ENCODE measurements at places on chromosomes 4 and X.
A peak's percentile ranks its signal among the peaks of the same experiment; 100 is the strongest.

GRCh38 chr4:94831607-94832006 is 73.9 kb downstream of the BMPR1B start:
- DNase-seq = no peak

GRCh38 chr4:149173241-149174013 is 642.2 kb downstream of the IQCM start:
- DNase-seq = no peak

DNA sequence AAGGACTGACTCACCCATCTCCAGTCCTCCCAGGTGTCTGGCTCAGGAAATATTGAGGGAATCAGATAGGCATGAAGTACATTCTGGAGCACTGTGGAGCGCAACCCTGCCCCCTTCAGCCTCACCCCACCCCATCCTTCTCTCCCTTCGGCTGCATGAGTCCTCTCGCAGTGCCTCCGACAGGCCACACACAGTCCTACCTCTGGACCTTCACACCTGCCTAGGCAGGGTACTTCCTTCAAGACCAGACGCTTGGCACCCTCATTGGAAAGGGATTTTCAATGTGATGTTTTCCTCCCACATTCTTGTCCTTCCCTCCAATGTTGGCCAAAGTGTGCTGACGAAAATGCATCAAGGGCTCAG is 26.8 kb upstream of the PPP2R2C start:
- no peak for DNase-seq

GRCh38 chrX:10128386-10128785 is 28.4 kb upstream of the CLCN4 start:
- DNase-seq = no peak

DNA sequence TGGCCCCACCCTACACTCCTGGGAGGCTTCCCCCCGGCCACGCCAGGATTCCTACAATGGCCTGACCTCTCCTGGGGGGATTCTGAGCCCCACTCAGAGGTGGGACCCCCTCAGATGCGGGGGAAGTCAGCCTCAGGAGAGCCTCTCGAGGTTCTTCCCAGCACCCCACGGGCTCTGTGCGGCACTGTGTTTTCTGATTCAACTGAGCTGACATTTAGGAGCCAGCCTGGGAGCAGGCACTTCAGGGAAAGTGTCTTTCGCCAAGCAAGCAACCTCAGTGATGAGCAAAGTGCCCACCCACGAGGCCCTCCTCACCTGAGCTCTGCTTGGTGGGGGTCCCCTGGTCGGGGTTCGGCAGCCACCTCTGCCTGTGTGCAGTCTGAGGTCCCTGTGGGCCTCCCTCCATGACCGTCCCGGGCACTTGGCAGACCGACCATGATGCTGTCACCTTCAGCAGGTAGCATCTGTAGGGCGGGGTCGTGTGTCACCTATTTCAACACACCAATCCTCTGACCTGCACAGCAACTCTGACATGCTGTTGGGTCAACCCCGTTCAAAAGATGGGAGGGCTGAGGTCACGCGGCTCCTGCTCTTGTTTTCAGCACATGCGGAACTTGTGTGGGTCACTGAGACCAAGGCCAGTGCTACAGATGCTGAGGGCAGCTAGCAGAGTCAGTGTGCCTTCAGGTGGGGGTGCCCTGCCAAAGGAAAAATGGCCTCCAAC is 46.2 kb downstream of the ADRA2C start:
- no peak for DNase-seq

DNA sequence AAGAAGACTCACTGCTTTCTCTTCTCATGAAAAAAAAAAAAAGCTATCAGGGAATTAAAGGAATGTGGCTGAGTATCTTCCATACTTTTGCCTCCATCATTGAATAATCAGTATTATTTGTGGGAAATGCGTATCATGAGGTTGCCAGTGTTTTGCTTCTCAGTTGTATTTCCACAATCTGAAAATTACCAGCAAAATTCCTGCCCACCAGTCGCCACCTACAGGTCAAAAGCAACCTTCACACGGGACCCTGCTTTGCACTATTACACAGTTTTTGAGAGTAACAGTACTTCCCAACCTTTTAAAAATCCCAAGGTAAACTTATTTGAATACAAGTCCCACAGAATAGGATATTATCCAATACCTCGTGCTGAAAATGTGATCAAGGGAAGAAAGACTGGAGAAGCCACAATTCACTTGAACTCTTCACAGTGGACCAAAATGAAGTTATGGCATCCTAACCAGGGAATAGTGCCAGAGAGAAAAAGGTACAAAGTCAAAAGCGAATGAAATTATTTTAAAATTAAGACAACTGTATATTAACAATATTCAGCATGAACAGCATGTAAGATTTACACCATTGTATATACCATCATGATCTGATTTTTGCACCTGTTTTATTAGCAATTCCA is 30.4 kb downstream of the PGRMC1 start:
- DNase-seq = no peak

GRCh38 chr4:7871356-7871755 is 68.3 kb downstream of the AFAP1 start:
- DNase-seq = no peak

- DNase-seq = no peak
Observed at GRCh38 chr4:20960291-20960690, 260.0 kb downstream of the PACRGL start.

DNA sequence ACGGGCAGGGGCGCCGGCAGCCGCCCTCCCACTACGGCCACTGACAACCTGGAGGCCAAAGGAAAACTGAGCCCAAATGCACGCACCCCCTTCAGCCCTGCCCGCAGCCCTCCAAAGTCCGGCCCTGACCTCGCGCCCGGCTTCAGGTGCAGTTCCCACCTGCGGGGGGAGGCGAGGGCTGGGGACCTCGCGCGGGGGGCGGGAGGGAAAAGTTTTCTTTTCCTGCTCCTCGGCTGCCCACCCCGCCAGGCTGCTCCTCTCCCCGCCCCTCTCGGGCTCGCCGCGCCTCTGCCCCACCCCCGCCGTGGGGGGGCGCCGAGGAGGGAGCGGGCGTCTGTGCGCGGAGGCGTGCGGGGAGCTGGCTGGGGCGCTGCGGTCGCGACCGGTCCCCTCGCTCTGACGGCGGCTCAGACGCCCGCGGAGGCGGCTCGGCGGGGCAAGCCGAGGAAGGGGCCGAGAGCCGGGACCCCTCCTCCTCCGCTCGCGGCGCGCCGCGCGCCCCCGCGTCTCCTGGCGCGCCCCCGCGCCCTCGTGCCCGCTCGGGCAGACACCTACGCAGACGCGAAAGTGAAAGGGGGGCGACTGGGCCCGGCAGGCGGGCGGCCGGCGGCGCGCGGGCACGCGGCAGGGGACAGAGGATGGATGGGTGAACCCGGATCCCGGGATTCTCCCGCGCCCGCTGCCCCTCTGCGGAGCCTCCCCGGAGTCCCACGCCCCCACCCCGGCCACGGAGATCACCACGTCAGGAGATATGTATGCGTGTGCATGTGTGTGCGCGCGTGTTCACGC is 3.1 kb upstream of the NR3C2 start:
- DNase-seq = no peak

GRCh38 chr4:7929118-7929951 is 10.3 kb downstream of the AFAP1 start:
- no peak for DNase-seq

- peak; percentile 23 for DNase-seq
Observed at GRCh38 chrX:56113785-56114436, 118.2 kb upstream of the KLF8 start.

- no peak for DNase-seq
Observed at GRCh38 chr4:176271749-176272148, 2.7 kb upstream of the ASB5 start.

- DNase-seq = no peak
Observed at GRCh38 chr4:68951806-68952585, 392 bp upstream of the UGT2A3 start.

GRCh38 chr4:165059386-165059785 is 5.7 kb downstream of the TRIM75 start:
- no peak for DNase-seq

DNA sequence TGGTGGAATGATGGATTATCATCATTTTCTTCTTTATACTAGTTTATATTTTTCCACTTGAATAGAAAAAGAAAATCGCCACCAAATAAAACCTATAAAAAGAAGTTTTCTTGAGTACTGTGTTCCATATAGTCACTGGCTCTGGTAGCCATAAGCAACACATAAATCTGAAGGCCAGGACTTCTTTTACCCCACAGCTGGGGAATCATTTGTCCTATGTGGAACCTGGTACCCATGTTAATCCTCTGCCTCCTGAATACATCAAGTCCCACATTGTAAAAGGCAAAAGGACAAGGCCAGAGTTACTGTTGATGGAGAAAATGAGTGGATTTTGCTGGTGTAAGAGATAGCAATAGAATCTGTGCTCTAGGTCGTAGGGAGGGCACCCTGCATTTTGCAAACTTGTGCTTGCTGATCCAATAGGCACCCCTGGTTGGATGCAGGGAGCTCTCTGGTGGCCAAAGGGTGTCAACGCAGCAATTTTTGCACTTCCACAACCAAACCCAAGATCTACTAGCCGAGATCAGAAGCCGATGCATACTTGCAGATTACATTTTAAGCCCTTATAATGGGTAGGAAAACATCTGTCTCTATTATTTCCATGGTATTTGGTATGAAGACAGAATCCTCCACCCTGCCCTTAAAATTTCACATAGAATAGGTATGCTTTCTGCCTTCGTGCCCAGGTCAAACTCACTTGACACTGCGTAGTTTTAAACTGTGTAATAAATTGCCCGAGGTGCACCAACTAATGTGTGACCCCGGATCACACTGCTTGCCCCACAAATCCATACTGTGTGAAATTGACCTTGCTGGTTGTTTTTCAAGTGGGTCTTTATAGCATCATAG is 146.2 kb upstream of the SCML1 start:
- DNase-seq = peak; percentile 25

DNA sequence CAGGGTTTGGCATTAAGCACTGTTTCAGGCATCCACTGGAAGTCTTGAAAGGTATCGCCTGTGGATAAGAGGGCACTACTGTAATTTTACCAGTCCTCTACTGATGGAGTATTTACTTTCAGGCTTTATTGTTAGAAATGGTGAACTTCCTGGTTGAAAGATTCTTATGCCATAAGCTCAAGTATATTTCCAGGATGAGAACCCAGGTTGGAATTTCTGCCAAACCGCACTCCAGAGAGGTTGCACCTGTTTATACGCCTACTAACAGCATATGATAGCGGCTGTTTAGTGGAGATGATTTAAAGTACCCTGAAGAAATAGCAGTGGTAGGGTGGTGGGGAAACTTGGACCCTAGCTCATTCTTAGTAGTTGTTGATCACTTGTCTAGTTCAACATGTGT is 9.9 kb downstream of the FNIP2 start:
- no peak for DNase-seq

- no peak for DNase-seq
Observed at GRCh38 chr4:100084892-100085291, 105.4 kb downstream of the DDIT4L start.

DNA sequence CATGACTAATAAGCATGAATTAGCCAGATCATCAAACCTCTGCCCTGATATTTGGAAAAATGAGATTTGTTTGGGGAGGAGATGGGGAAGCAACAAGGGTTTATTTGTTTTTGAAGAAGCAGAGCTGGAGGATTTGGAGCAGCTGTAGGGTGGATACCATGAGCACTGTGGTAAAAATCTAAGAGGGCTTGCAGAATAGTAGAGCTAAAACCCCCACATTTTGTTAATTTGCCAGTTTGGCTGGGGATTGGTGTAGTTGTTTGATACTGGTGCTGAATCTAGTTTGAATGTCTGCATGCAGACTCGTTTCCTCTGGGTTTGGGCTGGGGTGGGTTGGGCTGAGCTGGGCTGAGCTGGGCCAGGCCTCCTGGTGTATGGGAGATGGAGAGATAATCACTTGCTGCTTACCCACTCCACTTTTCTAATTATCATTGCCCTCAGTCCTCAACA is 43.7 kb downstream of the SMAD1 start:
- no peak for DNase-seq

DNA sequence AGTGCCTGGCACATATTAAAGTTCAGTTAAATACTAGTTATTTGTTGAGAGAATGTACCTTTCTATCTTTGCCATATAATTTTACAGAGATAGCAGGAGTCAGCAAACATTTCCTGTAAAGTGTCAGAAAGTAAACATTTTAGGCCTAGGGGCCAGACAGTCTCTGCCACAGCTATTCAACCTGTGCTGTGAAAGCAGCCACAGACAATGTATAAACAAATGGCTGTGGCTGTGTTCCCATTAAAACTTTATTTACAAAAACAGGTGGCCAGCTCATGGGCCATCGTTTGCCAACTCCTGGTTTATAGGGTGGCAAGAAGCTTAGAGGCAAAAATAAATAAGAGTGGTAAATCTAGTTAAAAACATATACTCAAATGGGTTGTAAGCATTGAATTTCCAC is 34.0 kb upstream of the BRS3 start:
- no peak for DNase-seq

DNA sequence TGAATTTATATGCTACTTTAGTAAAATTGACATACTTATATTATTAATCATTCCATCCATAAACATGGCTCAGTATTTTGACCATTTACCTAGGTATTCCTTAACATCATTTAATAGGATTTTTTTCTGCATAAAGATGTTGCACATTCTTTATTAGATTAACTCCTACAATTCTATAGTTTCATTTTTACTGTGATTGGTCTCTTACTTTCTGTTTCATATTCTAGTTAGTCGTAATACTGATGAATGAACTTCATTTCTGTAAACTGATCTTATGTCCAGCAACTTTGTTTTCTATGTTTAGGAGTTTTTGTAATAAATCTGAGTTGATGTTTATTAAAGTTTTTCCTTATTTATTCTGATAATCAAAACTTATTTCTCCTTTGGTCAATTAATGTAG is 278.2 kb upstream of the CXXC4 start:
- no peak for DNase-seq

- DNase-seq = no peak
Observed at GRCh38 chr4:137181293-137181899, 350.9 kb downstream of the PCDH18 start.

DNA sequence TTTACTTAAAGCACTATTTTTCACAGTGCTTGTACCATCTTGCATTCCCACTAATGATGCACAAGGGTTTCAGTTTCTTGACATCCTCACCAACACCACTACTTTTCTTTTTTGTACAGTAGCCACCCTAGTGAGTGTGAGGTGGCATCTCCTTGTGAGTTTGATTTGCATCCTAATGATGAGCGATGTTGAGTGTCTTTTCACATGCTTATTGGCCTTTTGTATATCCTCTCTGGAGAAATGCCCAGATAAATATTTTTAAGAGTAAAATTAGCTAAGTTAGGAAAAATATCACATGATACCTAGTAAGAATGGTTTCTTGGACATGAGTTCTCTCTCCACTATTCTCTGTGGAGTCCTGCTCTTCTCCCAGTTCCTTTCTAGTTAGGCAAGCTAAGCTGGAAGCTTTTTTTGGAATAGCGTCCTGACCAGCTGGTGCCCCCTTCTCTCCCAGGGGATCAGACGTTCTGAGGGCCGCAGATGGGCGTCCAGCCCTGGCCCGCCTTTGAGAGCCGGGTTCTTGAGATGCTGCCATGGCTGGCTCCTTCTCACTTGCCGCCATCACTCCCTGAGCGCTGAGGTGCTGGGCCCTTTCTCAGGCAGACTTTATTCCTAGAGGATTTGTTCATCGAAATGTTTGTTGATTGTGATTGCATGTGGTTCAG is 132.1 kb downstream of the ARHGAP10 start:
- DNase-seq = no peak

GRCh38 chr4:102453827-102454226 is 47.3 kb upstream of the NFKB1 start:
- DNase-seq = no peak

- no peak for DNase-seq
Observed at GRCh38 chr4:48944756-48945241, 38.2 kb upstream of the OCIAD2 start.
